ENCODE measurements at places on chromosomes 7 and 10.

GRCh38 chr7:84462259-84462658 lies 267.7 kb upstream of the SEMA3A start:
- no peak for DNase-seq

DNA sequence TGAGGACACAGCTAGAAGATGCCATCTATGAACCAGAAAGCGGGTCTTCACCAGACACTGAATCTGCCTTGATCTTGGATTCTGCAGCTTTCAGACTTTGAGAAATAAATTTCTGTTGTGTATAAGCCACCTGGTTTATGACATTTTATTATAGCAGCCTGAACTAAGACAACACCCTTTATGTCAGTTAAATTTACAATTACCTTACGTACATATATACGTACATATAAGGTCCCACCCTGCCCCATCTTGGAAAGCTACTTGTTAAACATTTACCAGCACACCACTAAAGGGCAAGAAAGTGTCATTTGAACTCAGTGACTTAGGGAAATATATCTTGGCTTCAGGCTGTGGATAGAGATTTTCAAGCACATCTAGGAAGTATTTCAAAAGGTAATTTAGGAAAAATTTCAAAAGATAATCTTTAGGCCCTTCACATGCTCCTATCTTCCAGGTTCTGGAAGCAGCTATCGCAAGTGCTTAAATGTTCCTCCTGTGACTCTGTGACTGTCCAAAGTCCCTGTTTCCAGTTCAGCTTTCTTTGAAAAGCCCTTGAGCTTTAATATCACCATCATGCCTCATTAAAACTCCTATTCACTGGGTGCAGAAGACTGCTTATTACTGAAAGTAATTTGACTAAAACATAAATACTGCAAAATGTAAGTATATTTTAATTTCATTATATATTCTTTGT lies 9.6 kb upstream of the SRI start:
- DNase-seq = no peak

- DNase-seq = no peak
Observed at GRCh38 chr7:155916926-155917655, 104.8 kb upstream of the SHH start.

GRCh38 chr10:79159141-79159651 lies 90.4 kb downstream of the ZMIZ1 start:
- DNase-seq = no peak

- no peak for DNase-seq
Observed at GRCh38 chr7:108046952-108047506, 44.1 kb upstream of the LAMB1 start.

- DNase-seq = no peak
Observed at GRCh38 chr10:3237530-3237929, 64.9 kb upstream of the PITRM1 start.

DNA sequence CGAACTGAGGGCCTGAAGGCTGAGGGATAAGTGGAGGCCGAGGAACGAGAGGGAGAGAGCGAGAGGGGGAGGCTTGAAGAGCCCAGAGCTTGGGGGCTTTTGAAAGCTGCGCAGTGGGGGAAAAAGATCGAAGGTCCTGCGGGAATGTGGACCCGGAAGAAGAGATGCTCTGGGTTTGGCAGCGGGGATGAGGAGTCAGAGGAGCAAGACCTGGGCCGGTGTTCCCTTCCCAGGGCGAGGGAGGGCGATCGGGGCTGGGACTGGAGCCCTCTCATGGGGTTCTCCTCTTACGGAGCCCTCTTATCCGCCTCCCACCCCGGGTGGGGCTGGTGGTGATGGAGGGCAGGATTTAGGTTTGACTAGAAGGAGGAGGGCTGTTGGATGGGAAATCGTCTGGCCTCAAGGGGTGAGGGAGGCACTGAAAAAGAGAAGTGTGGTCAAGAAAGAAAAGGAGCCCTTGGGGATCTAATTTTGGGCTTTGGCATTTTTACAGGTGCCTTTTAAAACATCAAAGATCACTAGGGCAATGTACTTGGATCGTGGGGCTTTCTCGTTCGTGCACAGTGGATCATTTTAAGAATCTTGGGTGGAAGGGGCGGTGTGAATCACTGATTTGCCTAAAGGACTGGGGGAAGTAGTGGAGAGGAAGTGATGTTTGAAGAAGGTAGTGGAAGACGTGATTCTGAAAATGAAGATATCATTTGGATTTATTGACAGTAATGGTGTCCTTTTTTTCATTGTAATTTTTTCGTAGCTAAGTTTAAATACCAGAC lies 637 bp downstream of the SAMD8 start:
- peak; percentile 28 for DNase-seq

DNA sequence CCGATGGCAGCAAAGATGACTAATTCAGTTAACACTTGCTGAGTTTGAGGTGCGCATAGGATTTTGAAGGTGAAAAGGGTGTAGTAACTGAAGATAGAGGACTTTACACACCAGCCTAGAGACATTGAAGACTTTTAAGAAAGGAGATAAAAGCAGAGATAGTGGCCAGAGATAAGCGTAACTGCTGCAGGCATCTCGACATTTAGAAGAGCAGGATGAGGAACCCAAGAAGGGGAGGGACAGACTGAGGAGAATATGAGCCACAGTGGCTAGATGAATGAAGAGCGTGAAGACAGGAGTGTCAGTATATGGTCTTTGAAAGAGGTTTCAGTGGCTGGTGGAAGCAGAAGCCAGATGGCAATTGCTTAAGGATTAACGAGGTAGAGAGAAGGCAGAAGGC lies 71.6 kb downstream of the CELF2 start:
- no peak for DNase-seq

GRCh38 chr10:77084431-77085144 lies 553.0 kb downstream of the KCNMA1 start:
- no peak for DNase-seq

Measured in T-helper 22 cell (primary cell).